Fibroblast of skin of back (primary cell): ENCODE measurements at places on chromosomes 13 and 19.
A peak's percentile ranks its signal among the peaks of the same experiment; 100 is the strongest.

DNA sequence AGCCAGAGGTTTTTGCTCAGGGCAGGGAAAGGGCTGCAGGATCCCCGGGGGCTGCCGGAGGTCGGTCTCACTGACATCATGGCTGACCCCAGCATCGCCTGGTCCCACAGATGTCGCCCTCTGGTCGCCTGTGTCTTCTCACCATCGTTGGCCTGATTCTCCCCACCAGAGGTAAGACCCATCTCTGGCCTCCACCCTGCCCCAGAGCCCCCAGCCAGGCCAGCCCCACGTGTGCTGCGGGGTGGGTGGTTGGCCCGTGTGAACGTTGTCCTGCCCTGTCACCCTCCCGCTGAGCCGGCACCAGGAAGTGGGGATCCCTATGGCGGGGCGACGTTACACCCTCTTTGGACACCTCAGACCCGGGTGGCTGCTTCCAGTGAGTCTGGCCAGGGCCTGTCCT, 906 bp downstream of the FXYD5 start:
- no peak for DNase-seq

DNA sequence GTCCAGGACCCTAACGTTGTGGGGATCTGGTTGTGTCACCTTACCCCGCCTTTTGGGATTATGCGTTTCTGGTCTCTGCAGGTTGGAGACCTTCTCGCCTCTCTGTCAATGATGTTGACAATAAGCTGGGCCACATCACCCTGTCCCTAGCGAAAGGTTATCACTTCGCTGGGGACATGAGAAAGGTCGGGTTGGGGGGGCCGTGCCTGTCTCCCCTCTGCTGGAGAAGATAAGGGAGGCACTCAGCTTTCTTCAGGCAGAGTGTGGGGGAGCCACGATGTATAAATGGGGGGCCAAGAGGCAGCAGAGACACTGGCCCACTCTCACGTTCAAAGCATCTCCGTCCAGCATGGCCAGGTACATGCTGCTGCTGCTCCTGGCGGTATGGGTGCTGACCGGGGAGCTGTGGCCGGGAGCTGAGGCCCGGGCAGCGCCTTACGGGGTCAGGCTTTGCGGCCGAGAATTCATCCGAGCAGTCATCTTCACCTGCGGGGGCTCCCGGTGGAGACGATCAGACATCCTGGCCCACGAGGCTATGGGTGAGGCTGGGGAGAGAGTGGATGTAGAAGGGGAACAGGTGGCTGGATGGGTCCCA, at the start of gene RLN3:
Gene RLN3, plus strand, starts transcription at position 293 of the 595 bp plus-strand sequence. Its CDS starts 57 bp downstream, at position 350.
- DNase-seq, result no peak

DNA sequence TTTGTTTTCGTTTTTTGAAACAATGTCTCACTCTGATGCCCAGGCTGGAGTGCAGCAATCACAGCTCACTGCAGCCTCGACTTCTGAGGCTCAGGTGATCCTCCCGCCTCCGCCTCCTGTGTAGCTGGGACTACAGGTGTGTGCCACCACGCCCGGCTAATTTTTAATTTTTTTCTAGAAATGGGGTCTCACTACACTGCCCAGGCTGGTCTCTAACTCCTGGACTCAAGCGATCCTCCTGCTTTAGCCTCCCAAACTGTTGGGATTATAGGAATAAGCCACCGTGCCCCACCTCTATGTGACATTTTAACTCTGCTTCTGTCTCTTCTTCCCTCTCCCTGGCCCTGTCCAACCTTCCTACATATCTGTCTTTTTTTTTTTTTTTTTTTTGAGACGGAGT, 5.1 kb downstream of the ATP1A3 start:
- DNase-seq, result no peak

DNA sequence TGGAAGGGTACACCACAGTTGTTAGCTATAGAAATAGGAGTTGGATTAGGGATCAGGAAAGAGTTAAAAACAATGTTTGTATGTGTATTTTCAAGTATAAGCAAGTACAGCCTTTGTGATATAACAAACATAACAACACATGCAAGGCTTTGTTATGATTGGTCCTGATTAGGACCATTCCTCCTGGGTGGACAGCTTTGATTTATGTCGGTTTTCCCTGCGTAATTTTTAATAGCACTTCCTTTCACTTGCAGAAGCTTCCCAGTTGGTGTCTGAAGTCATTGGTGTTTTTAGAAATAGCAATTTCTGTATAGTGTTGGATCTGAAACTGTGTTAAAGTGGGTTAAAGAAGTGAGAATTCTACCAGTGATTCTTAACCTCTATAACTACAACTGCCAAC, 10.0 kb downstream of the FNDC3A start:
- DNase-seq, result no peak

DNA sequence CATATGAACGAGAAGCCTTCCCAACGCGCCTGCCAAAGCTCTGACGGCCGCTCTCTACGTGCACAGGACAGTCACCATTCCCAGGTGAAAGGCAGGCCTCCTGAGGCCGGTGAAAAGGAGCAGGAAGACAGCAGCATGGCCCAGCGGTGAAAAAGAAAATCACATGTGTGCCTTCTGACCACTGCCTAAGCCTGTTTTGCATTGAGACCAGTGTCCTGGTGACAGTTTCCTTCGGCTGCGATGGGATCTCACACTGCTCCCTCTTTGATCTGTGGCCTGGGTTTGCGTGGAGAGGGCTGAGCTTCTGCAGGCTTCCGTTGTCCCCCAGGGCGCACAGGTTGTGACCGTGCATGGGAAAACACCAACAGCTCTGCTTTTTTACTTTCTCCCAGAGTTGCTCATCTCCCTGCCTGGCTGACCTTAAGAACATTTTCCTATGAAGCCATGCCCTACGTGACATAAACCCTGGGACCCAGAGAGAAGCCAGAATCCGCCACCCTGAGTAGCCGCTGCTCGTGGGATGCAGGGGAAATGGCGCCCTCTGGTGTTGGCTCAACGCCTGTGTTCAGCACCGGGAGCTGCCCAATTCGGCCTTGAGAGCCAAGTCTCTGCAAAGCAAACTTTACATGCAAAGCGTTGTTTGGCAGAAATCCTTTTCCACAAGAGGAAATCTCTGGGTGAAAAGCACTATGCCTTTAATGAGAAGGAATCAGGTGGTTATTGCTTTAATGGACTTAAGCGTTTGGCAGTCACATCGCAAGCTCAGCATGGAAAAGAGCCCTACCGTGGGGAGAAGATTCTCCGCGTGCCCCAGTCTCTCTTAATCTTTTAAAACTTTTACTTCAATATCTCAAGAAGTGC, 112.2 kb upstream of the GPR12 start:
- peak; percentile 18 for DNase-seq

GRCh38 chr19:20078581-20079031, 806 bp downstream of the ZNF90 start:
- peak; percentile 11 for DNase-seq

DNA sequence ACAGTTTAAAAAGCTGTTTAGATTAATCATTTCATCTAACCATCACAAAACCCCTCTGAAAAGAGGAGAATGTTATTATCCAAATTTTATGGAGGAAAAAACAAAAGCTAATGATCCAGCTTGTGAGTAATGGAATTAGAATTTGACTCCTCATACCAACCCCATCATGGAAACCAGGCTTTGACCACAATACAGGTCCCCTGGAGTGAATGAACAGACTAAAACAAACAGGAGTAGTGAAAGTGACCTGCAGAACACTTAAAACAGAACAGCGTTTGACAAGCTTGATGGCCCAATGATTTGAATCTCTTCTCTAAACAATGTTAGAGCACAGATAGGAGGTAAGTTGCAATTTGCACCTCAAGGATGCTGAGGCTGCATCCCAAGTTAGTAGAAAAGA, 230.0 kb downstream of the DCT start:
- DNase-seq, result peak; percentile 94

DNA sequence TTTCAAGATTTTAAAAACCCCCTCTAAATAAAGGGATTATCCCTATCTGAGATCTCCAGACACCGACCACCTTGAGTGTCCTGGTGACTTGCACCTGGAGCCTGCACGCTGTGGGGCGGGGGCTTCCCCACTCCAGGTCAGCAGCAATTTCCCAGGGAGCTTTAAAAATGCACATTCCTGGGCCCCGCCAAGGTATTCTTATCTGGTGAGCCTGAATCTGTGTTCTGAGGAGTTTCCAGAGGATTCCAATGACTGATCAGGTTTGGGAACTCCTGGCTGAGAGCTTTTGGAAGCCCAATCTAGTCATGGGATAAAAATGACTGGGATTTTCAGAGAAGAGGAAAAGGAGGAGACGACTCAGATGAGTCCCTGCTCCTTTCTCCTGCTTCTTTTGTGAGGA, 66.1 kb downstream of the FGF9 start:
- DNase-seq, result no peak

DNA sequence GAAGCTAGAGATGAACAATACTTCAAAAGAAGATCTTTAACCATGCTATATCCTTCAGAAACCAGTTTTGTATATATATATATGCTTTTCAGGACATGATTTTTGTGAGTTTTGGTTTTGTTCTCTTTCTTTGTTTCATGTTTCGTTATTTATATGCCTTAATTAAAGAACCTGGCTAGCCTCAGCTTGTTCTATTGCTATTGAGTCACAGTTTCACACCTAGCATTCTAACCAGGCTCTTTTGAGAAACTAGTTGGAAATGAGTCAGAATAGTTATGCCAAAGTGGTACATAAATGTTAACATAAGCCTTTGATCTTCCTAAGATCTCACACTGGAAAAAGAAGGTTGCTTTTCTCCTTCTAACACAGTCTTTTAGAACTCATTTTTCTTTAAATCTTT, 1925.2 kb downstream of the OLFM4 start:
- DNase-seq, result no peak

- no peak for DNase-seq
Observed at GRCh38 chr19:12772323-12772722, 3.0 kb downstream of the HOOK2 start.

- no peak for DNase-seq
Observed at GRCh38 chr19:45824531-45825262, 9.6 kb upstream of the RSPH6A start.

- no peak for DNase-seq
Observed at GRCh38 chr19:35720648-35721047, 2.8 kb downstream of the KMT2B start.

GRCh38 chr19:58559275-58560006, 1.0 kb upstream of the UBE2M start:
- DNase-seq, result peak; percentile 94

DNA sequence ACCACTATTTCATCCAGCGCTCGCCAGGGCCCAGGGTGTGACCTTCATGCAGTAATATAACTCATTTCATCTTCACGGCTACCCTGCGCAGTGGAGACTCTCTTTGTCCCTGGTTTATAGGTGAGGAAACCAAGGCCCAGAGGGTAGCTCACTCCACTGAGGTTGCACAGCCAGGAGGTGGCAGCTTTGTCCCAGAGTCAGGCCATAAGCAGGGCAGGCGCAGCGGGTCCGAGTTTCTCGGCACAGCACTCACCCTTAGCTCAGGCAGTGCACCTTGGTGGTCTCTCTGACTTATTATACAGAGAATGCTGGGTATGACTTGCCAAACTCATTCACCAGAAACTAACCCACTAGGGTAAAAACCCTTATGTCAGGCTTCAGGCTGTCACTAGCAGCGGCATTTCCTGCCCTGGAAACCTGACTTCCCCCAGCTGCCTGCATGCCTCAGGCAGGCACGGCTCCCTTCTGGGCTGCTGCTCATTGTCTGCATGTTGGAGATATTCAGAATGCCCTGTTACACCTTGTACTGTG, 24.5 kb downstream of the PPP5C start:
- DNase-seq, result no peak

- peak; percentile 99 for DNase-seq
Observed at GRCh38 chr13:72781451-72782439, at the start of the genes DIS3 and PIBF1. TSS of gene DIS3 (minus strand) at chr13:72781900. CDS start at chr13:72781832, 68 bp downstream. TSS of gene PIBF1 (plus strand) at chr13:72782133. CDS start at chr13:72783470, 1,337 bp downstream.

DNA sequence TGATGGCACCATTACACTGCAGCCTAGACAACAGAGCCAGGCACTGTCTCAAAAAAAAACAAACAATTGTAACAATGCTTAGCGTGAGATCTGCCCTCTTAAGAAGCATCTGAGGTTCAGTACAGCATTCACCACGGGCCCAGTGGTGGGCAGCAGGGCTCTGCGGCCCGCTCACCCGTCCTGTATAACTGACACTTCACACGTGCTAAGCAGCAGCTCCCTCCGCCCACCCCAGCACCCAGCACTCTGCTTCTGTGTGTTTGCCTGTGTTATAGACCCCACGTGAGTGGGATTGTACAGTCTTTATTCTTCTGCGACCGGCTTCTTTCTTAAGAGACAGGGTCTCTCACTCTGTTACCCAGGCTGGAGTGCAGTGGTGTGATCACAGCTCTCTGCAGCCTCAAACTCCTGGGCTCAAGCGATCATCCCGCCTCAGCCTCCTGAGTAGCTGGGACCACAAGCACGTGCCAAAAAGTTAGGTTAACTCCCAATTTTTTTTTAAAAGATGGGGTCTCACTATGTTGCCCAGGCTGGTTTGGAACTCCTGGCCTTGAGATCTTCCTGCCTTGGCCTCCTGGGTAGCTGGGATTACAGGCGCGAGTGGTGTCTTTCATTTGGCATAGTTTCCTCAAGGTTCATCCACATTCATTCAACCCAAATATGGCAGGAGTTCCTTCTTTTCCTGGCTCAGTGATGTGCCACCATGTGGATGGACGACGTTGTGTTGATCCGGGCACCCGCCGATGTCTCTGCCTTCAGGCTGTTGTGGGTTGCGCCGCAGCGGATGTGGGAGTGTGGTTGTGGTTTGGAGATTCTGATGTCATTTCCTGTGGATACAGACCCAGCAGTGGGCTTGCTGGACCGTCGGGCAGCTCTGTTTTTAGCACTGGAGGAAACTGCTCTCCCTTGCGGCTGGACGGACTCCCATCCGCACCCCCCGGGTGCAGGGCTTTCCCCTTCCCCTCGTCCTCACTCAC, 170.0 kb downstream of the KDM4B start:
- DNase-seq, result peak; percentile 67

DNA sequence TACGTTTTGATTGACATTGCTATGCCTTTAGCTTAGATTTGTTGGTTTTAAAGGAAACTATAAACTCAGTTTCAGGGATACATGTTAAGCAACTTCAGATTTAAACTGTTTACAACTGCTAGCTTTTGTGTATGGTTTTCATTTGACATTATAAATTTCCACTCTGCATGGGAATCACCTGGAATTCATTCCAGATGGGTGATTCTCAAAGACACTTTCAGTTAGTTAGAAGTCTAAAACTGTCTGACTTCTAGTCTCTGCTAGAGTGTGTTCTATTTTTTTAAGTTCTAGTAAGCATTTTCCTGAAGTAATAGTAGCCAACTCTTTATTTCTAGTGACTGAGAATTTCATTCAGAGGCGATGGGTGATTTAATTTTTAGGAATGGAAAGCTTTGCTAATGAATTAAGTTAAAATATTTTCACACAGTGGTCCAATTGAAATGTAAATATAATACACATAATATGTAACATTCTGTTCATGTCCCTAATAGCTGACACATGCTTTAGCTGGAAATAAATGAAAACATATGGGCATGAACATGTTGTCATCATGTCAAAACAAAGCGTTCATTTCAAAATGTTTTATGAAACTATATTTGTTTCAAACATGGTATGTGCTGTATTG, 58.3 kb upstream of the CSNK1A1L start:
- peak; percentile 66 for DNase-seq

- no peak for DNase-seq
Observed at GRCh38 chr19:57068921-57069697, 50.7 kb upstream of the USP29 start.

- no peak for DNase-seq
Observed at GRCh38 chr13:33369073-33369472, 83.5 kb upstream of the STARD13 start.

GRCh38 chr13:77536358-77536757, 852 bp downstream of the SCEL start:
- no peak for DNase-seq

- no peak for DNase-seq
Observed at GRCh38 chr19:1141944-1142343, 32.1 kb downstream of the SBNO2 start.
